Left ventricle myocardium inferior (tissue), 1 donor: ENCODE measurements at places on chromosomes 13 and 19. TPM values are rescaled to one million over a fixed set of nuclear protein-coding genes. Genes with fewer than 3 reads are reported as not detected.

The BEST2 gene
- not detected for total RNA-seq

- H3K36me3 ChIP-seq: peaks cover 30% of the 10 kb centered on the region
- H3K27me3 ChIP-seq: no peaks in the 10 kb centered on the region
- no peak within 1 kb of the TSS for H3K4me3 ChIP-seq
- H3K27ac ChIP-seq: no peak within 1 kb of the TSS
- H3K4me1 ChIP-seq: peaks cover 47% of the 10 kb centered on the region
Observed at GRCh38 chr19:48614436-48615230, at the start of gene FAM83E. FAM83E (minus strand) TSS chr19:48615076; CDS start chr19:48613372, 1,704 bp downstream.

DNA sequence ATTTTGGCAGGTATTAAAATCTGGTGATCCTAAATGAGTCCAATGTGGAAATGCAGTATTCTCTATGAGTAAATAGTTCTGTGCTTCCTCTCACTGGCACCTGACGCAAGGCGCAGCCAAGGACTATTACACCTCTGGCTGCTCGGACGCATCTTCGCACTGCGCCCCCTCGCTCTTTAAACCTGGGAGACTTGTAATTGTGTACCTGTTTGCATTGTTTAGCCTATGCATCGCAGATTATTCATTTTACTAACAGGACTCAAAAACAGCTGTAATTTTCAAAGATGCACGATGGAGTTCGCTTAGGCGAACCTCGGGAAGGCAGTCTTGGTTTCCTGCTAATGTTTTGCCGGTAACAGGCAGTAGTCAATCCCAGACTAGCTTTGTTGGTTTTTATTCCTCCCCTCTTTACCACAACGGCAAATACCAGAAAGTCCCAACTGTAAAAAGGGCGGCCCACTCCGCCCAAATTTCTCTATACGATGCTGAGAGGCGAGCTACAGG lies 113.2 kb downstream of the KCNRG start:
- no peak for DNase-seq
- no peaks in the 10 kb centered on the region for H3K36me3 ChIP-seq
- H3K4me3 ChIP-seq: no peak overlapping the region

DNA sequence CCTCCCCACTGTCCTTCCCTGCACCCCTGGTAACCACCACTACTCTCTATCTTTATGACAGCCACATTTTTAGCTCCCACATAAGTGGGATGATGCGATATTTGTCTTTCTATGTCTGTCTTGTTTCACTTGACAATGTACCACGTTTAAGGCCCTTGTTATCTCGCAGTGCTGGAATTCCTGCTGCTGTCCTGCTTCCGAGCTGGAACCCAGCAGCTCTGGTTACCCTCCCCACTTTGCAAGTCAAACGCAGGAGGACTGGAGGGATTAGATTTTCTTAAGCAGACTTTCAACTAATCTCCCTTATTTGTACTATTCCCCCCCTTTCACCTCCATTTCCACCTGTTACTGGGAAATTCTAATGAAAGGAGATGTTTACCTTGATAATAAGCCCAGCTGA lies 59.1 kb upstream of the PDX1 start:
- H3K27me3 ChIP-seq: peaks cover 96% of the 10 kb centered on the region
- no peak overlapping the region for H3K4me3 ChIP-seq
- no peaks in the 10 kb centered on the region for H3K36me3 ChIP-seq
- H3K27ac ChIP-seq: no peak overlapping the region

GRCh38 chr13:107322228-107322627 lies 754.3 kb upstream of the ARGLU1 start:
- DNase-seq: no peak
- no peak overlapping the region for H3K27ac ChIP-seq
- H3K4me1 ChIP-seq: no peaks in the 10 kb centered on the region
- no peak overlapping the region for H3K4me3 ChIP-seq
- H3K27me3 ChIP-seq: no peaks in the 10 kb centered on the region

DNA sequence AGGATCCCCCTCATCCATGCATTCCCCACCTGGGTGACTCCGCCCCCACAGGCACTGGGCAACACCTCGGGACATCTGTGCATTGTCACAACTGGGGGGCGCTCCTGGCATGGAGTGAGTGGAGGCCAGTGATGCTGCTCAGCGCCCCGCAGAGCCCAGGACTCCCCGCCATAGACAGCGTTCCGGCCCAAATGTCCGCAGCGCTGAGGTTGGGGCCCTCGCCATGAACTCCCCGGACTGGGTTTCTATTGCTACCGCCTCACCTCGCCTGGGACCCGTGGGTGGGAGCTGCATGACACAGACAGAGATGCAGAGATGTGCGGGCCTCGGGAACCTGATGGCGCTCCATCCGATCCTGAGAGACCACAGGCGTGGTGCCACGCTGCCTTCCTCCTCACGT lies 4.6 kb downstream of the FZR1 start:
- peaks cover 70% of the 10 kb centered on the region for H3K4me1 ChIP-seq
- peaks cover 14% of the 10 kb centered on the region for H3K36me3 ChIP-seq
- no peak overlapping the region for H3K4me3 ChIP-seq
- H3K27me3 ChIP-seq: no peaks in the 10 kb centered on the region

DNA sequence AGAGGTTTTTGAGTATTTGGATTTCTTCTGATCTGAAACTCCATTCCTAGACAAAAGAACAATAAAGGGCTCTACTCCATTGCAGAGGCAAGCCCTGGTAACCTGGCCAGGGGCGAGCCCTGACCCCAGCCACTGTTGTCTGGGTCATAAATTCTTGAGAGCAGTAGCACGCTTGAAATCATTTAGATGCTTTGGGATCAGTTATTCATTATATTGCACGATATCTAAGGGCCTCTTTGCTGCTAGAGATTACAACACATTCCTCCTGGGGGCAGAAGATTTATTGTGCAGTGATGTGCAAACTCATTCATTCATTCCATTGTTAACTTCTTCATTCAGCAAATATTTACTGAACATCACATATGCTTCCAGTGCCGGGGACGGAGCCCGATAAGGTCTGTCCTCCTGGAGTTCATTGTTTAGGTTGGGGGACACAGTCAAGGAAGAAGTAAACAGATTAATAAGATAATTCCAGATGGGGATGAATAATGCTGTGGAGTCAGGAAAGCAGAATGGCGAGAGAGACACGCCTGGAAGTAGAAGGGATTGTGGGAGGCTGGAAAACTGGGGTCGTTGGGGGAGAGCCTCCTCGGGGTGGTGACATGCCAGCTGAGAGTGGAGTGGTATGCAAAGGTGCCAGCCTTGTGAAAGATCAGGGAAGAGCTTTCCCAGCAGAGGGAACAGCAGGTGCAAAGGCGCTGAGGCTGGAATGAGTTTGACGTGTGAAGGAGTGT lies 34.9 kb downstream of the SIPA1L3 start:
- no peaks in the 10 kb centered on the region for H3K36me3 ChIP-seq
- H3K4me1 ChIP-seq: no peaks in the 10 kb centered on the region
- H3K27me3 ChIP-seq: no peaks in the 10 kb centered on the region
- no peak for DNase-seq
- no peak overlapping the region for H3K27ac ChIP-seq
- H3K4me3 ChIP-seq: no peak overlapping the region
